ENCODE measurements at places on chromosomes 5 and 9.

GRCh38 chr5:16852251-16853005 lies 83.7 kb downstream of the MYO10 start:
- DNase-seq: peak; percentile 13

GRCh38 chr5:86536396-86536795 lies 81.3 kb upstream of the COX7C start:
- DNase-seq: no peak

DNA sequence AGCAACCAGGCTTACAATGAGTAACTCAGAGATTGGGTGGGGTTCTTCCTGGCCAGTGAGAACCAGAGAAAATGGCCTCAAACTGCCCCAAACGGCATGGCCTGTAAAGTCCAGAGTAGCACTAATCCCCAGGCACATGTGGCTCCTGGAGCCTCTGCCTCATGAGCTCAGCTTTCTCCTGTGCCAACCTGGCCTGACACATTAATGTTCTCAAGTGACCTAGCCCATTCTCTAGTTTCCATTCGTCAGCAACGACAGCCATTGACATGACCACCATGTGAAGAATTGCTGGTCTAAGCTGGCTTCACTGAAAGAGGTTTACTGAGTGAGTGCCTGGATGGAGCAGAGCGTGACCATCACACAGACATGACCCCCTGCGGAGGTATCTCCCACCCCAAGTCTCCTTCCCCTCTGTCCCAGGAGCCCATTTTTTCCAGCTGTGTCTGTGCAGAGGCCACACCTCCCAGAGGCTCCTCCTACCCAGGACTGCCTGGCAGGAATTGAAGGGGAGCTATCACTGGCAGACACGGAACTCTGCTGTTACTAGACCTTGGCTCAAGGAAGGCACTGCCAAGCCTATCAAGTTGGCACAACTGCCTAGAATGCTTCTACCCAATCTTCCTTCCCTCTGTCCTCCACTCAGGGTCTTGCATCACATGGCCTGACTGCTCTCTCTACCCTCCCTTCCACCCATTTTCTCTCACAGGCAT lies 59.0 kb upstream of the BOD1 start:
- no peak for DNase-seq

- DNase-seq: peak; percentile 65
These were observed 2.0 kb downstream of the GADD45G start for GRCh38 chr9:89606624-89607311.

GRCh38 chr5:122499585-122499984 lies 187.5 kb downstream of the SNCAIP start:
- no peak for DNase-seq

Data from kidney tubule cell (primary cell).